ENCODE measurements at places on chromosomes 6 and 20.

DNA sequence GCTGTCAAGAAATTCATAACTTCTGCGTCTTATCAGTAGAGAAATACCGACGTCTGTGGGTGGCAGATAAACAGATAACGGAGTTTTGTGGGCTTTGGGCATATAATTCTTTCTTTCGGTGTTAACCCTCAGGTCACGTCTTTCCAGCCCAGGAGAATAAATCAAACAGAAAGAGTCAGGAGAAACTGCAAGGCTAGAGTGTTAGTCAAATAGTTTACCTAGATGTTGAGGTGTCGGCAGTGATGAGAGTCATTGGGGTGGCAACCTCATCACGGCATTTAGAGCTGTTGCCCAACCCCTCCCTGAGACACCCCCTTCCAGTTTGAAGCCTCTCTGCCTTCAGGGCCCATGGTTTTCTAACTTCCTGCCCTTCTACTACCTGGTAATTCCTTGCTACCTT lies 49.5 kb downstream of the ADTRP start:
- DNase-seq, result peak; percentile 50

- no peak for DNase-seq
Observed at GRCh38 chr20:50587291-50587961, 77.2 kb downstream of the PTPN1 start.

DNA sequence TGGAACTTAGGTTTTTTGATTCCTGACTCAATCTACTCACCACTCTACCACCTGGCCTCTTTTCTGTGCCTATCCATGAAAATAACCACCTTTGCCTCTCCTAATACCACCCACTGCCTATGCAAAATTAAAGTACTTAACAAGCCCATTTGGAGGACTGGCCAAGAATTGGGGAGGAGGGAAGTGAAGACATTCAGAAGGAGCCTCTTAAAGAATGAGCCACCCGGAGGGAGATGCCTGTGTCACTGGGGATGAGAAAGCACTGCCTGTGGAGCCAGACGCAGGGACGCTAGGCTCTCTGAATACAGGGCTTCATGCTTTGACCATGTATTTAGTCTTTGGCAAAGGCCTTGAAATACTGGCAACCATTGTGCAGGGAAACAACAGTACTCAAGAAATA lies 40.0 kb upstream of the MRPS10 start:
- no peak for DNase-seq

DNA sequence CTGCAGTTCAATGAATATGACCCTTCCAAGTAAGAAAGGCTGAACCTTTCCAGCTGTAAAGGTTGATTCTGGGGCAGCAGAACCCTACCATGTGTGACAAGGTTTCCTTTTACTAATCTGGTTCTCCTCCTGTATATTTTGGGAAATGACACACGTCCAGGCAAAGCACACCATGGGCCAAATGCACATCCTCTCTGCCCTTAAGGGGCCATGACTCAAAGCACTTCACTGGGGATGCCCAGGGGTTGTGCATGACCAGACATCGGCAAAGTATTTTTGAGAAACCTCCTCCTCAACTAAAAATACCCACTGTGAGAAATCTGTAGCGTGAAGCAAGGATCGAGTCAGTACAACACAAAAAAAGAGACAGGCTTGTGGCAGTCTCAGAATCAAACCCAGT lies 174.7 kb downstream of the BACH2 start:
- no peak for DNase-seq

DNA sequence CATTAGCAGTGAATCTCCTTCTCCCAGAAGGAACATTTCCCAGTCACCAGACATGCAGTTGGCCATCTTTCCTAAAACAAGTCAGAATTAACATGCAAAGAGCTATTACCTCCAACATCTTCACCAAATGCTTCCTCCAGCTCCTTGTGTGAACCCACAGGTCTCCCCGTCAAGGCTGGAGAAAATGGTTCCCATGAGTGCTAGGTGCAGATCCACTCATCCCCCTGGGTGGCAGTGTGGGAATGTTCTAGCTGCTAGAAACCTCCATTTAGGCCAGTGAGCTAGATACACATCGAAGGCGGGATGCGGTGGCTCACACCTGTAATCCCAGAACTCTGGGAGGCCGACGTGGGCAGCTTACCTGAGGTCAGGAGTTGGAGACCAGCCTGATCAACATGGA lies 603.9 kb upstream of the SLC35B3 start:
- DNase-seq, result no peak

DNA sequence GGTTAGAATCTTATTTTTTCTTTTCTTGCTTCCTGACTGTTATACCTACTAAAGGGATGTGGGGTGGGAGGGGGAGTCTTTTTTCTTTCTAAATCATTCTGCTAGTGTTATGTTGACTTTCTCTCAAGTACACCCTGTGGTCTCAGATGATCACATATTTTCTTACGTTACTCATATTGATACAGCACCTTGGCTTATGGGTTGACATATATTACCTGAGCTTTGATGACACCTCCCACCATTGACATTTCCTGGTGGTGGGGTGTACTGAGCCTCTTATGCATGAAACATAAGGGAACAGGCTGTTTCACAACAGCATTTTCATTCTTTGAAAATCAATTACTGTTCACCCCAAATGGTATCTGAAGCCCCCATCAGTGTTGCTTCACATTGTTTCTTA lies 169.8 kb downstream of the MMS22L start:
- DNase-seq, result no peak

- no peak for DNase-seq
Observed at GRCh38 chr6:156190270-156190669, 586.9 kb upstream of the ARID1B start.

GRCh38 chr6:160027931-160028330 lies 59.0 kb downstream of the IGF2R start:
- no peak for DNase-seq

All from CD4-positive, alpha-beta T cell treated with Interleukin-15 for 4 hours (primary cell).